SW 1271 (cell line): ENCODE measurements at places on chromosomes 13 and 19.

GRCh38 chr13:48158290-48158689 is 63.4 kb upstream of the MED4 start:
- DNase-seq: no peak

DNA sequence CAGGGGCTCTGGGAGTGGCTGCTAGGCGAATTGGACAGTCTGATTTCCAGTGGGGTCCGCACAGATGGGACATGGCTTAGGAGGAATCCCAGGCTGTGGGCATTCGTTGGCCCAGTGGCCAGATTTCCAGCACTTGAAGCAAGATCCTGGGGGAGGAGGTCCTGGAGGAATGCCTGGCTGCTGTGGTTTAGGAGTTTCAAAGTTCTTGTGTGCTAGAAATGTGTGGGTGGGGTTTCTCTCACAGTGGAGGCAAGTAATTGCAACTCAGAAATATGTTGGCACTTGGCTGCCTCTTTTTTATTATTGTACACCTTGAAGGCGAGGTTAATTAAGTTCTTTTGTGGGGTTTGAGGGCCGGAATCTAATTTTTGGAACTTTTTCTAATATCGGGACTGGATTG is 17.1 kb downstream of the IGFL3 start:
- DNase-seq: no peak

GRCh38 chr13:99661791-99662190 is 160.5 kb downstream of the TM9SF2 start:
- DNase-seq: no peak

- DNase-seq: no peak
These were observed 72.3 kb upstream of the UQCRFS1 start for GRCh38 chr19:29285187-29285687.

GRCh38 chr13:76804801-76805200 is 81.4 kb downstream of the KCTD12 start:
- DNase-seq: no peak
